ENCODE measurements at places on chromosomes 4 and X.

DNA sequence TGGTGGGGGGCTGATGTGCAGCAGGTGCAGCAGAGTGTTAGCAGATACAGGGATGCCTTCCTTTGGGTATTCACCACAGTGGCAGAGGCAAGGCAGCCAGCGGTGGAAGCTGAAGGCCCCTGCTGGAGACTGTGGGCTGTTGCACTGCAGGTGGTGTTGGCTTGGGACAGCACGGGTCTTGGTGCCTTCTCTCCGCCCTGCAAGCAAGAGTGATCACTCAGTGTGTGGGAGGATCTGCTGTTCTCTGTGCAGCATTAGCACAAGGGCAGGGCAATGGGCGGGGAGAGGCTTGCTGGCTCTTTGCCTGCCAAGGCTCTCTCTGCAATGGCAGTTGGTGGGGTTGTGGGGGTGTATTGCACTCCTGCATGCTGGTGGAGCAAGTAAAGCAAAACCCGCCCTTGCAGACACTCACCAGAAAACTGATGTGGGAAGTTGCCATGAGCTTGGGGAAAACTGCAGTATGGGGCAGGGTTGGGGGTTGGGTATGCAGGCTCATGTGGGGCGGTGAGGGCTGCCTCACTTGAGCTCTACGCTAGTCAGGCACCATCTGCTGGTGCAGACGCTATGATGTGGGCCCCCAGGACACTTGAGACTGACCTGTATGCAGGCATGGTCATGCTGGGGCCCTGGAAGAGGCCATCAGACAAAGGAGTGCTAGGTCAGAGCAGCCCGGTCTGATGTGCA is 820.8 kb upstream of the GRIA3 start:
- DNase-seq = no peak

GRCh38 chr4:145230726-145231125 is 50.3 kb upstream of the OTUD4 start:
- DNase-seq = no peak

DNA sequence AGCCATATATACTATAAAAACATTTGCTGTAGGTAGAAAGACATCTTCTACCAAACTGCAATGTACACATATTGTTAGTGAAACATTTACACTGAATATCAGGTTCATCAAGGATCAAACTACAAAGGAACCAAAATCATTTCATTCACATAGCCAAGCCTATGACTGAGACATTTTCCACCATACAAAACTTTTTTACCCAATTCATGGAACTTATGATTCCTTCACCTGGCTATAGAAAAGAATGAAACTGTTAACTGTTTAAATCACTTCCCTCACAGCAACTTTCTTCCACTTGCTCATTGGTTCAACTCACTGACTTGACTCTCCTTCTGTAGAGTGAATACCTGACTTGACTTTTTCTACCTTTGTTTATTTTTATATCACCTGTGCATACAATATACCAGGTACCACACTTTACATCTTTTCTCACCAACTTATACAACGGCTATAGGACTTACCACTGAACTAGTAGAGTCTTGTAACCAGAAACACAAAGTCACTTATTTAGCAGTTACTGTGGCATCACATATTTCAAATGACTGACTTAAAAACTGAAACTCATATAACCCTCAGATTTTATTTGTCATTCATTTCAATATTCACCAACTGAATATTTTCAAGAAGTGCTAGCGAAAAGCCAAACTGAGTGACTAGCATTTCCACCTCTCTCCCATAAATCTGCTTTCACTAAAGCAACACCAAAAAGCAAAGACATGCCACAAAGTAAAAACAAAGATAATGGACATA is 30.9 kb downstream of the CAMK2D start:
- no peak for DNase-seq

GRCh38 chrX:35040871-35041270 is 98.3 kb downstream of the FAM47B start:
- no peak for DNase-seq

DNA sequence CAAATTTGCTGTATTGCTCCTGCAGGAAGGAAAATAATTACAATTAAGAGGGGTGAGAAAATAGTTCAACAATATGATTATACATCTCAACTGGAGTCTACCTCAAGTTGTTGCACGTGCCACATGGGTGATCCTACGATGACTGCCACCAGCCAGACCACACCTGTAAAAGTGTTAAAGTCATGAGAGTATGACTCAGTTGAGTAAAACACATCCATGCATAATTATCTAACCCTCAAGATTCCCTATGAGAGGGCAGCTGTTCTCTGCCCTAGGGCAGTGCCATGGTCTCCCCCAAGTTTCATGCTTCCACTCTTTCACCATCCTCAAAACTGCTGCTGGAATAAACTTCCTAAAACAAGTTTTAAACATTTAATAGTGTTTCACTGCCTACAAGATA is 44.1 kb downstream of the QRFPR start:
- no peak for DNase-seq

- no peak for DNase-seq
These were observed 102.2 kb upstream of the NKX1-1 start for GRCh38 chr4:1508161-1509160.

GRCh38 chr4:3202836-3203820 is 45.8 kb upstream of the MSANTD1 start:
- DNase-seq = peak; percentile 37

DNA sequence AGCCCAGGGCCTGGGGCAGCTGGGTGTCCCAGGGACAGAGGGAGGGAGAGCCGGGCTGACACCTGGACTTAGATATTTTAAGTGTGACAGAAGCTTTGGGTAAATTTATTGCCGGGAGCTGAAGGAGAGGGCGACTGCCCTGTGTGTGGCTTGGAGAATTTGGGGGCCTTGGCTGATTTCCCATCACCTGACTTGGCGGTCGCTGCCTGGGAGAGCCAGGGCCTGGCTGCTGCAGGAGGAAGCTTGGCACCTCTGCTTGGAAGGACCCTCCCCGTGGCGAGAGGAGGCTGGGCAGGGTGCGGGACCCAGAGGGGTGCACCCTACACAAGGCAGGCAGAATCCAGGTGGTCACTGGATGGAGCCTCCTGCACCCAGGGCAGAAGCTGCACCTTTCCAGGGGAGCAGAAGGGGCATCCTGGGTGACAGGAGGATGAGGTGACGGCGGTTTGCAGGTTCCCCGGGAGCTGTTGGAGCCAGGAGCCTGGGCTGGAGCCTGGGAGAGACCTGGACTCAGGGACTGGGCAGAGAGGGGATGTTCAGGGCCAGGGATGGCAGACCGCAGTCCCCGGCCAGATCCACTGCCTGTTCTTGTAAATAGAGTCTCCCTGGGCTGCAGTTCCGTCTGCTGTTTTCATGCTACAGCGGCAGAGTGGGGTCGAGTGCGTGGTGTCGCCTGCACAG is 72.0 kb downstream of the RGS12 start:
- no peak for DNase-seq

DNA sequence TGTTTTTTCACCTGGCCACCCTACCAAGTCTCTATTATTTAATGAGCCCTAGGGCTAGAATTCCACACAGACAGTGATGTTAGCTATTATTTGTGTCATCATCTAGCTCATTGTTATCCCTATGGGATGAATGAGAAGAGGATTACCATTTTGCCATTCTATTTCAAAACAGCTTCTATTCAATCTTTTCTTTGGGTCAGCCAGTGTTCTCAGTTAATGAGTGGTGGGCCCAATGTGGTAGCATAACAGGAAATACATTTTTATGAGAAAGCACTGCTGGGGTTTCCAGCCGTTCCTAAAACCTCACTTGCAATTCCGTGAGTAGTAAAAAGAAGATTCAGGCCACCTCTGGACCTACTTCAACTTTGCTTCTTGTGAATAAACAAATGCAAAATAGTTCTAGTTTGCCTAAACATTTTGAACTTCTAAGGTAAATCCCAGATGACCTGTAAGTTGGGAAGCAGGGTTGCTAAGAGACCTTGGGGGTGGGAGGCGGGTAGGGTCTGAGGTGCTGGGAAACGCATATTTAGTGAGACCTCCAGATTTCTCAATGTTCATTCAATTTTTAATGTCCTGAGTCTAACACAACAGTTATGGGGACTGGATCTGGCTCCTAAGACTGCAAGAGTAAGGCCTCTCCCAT is 24.8 kb upstream of the CYP2U1 start:
- DNase-seq = no peak

- no peak for DNase-seq
These were observed 145.1 kb downstream of the STPG2 start for GRCh38 chr4:97998203-97998602.

GRCh38 chrX:107678957-107679740 is 50.8 kb downstream of the PRPS1 start:
- DNase-seq = no peak

DNA sequence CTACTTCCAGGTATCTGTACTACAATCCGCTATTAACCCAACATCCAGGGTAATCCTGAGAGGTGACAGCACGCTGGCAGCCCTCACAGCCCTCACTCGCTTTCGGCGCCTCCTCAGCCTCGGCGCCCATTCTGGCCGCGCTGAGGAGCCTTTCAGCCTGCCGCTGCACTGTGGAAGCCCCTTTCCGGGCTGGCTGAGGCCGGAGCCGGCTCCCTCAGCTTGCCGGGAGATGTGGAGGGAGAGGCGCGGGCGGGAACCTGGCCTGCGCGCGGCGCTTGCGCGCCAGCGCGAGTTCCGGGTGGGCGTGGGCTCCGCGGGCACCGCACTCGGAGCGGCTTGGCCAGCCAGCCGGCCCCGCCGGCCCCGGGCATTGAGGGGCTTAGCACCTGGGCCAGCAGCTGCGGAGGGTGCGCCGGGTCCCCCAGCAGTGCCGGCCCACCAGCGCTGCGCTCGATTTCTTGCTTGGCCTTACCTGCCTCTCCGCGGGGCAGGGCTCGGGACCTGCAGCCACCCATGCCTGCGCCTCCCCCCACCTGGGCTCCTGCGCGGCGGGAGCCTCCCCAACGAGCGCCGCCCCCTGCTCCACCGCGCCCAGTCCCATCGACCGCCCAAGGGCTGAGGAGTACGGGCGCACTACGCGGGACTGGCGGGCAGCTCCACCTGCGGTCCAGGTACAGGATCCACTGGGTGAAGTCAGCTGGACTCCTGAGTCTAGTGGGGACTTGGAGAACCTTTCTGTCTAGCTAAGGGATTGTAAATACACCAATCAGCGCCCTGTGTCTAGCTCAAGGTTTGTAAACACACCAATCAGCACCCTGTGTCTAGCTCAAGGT is 87.3 kb downstream of the PRSS12 start:
- no peak for DNase-seq

DNA sequence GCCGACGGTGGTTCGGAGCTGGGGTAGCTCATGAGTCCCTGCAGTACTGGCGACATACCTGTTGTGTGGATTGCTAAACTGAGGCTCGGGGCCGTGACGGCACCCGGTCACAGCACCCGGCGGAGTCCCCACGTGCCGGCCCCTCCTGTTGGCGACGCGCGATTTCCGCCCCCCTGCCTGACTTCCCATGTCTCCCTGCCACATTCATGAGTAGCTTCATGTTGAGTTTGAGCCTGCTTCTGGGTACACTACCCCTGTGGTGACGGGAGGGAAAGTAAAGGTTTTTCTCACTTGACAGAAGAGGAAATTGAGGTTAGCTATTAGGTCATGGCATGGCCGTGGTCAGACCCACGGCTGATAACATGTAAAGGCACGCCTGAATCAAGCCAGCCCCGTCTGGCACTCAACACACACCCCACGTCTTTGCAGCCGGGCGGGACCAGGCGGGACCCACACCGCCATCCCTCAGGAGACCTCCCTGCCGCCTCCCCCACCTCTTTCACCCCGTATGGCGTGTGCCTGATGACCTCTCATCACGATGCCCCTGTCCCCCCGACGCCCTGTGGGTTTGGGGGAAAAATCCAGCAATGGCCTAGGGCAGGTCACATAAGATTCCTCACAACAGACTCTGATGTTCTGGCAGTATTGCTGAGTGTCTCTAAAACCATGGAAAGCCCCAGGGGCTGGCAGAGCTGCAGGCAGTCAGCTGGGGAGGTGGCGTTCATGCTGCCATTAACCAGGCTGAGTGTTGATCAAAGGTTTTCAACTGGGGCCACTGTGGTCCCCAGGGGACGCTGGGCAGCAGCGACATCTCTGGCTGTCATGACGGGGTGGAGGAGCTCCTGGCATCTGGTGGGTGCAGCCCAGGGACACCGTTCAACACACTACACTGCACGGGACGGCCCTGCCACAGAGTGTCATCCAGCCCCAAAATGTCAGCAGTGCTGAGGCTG is 29.2 kb downstream of the P2RY8 start:
- DNase-seq = no peak

GRCh38 chr4:114782415-114783214 is 184.0 kb downstream of the UGT8 start:
- no peak for DNase-seq

DNA sequence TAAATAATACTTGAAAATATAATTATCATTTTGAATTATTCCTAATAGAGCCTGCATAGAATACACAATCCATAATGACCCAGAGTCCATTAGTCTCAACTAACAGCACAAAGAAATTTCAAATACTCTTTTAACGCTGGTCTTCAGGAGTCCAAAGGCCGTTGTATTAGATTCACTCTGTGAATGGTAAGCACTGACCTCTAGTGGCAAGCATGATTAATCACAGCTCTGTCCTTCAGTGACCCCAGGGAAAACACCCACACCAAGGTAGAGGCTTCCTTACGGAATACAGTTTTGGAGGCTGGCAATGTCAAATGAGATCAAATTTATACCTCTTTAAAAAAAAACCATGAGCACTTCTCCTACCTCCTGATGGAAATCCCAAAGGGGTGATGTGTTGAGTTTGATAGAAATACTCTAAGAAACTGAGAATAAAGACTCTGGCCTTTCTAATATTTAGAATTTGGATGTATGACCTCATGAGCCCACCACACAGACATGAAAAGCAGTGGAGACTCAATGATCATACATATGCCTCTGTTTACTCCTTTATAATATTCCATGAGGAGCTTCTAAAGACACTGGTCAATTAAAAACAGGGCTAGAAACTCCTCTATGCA is 147.2 kb upstream of the DKK2 start:
- no peak for DNase-seq

GRCh38 chr4:52892880-52893279 is 30.8 kb downstream of the RASL11B start:
- DNase-seq = no peak

GRCh38 chr4:183256756-183257385 is 63.2 kb downstream of the CLDN22 start:
- DNase-seq = no peak

DNA sequence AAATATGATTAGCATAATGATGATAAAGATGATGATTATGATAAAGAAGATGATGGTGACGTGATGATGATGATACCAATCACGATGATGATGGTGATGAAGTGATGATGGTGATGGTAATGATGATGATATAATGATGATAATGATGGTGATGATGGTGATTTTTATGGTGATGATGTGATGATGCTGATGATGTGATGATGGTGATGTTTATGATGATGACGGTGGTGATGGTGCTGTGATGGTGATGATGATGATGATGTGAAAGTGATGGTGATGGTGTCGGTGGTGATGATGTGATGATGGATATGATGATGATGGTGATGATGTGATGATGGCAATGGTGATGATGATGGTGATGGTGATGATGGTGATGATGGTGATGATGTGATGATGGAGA is 130.8 kb upstream of the PSAPL1 start:
- DNase-seq = no peak

- no peak for DNase-seq
These were observed 72.4 kb downstream of the FBXO8 start for GRCh38 chr4:174210952-174211490.
